ENCODE measurements at places on chromosomes 6 and 20.

GRCh38 chr20:20920433-20920832 lies 185.7 kb downstream of the LINC00237 start:
- DNase-seq, result no peak

DNA sequence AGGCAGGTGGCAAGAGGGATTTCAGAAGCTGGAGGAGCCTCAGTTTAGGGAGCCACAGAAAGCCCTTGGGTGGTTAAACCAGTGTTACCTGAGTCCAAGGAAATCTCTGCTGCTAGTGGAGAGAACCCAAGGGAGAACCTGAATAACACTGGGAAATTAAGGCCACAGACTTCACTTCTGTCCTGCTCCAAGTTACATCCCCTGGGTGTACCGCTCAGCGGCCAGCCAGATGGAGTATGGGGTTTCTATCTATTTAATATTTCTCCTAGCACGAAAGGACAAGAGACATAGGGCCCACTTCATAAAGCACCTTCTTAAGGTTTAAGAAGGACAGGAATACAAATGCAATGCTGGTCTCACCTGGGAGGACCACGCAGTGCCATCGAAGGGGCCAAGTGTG lies 5.8 kb upstream of the CNKSR3 start:
- DNase-seq, result no peak

DNA sequence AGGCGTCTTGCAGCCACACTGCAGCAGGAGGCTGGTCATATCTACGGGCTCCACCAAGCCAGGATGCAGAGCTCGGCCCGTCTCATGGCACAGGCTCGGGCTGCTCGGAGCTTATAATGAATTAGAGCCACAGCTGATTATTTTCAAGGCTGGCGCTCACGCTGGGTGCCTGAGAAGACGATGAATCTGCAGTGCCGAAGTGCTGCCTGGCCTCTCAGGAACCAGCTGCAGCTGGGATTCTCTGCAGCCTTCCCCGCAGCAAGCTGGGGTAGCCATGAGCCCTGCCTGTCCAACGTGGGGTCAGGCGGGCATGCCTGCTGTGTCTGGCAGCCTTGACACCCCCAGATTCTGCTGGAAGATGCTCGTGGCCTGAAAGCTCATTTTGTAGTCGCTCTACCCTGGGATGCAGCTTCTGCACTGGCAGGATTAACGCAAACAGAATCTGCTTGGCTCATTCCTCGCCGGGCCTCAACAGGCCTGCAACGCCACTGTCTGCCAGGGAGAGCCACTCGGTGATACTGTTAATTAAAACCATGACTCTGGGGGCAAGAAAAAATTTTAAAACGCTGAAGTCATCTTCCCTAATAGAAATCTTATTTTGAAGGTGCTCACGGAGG lies 104.3 kb downstream of the CDH26 start:
- DNase-seq, result no peak

DNA sequence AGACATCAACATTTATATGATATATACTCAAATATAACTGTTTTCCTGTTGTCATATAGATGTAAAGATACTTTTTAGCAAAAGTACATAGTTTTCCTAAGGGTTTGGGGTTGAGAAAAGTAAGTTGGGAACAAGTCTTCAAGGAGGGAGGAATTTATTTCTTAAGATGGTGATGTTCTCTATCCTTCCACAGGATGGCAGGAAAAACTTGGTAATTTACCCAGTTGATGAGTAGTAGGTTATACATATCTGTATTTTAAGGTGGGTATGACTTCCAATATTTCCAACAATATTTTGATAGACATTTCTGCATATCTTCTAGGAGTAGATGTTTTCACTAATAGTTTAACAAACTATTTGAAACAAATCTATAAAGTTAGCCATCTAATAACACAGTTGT lies 254.4 kb downstream of the RIMS1 start:
- no peak for DNase-seq

DNA sequence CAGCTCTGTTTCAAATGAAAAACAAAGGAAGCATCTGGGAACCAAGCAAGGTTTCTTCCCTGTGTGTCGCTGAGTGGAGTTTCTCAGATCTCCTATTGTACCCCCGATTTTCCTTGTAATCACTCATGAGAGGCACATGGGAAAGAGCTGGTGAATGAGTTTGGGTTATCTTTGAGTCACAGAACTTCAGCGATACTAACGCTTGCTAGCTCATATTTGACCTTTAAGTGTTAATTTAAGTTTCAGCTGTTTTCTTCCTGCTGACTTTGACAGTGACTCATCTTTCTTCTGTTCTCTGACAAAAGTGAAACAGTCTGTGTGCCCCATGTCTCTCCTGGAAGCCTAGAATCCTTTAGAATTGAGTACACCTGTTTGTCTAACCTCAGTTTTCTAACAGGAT lies 261.1 kb upstream of the RGS17 start:
- no peak for DNase-seq

GRCh38 chr6:14149053-14149738 lies 31.6 kb downstream of the CD83 start:
- DNase-seq, result peak; percentile 13

DNA sequence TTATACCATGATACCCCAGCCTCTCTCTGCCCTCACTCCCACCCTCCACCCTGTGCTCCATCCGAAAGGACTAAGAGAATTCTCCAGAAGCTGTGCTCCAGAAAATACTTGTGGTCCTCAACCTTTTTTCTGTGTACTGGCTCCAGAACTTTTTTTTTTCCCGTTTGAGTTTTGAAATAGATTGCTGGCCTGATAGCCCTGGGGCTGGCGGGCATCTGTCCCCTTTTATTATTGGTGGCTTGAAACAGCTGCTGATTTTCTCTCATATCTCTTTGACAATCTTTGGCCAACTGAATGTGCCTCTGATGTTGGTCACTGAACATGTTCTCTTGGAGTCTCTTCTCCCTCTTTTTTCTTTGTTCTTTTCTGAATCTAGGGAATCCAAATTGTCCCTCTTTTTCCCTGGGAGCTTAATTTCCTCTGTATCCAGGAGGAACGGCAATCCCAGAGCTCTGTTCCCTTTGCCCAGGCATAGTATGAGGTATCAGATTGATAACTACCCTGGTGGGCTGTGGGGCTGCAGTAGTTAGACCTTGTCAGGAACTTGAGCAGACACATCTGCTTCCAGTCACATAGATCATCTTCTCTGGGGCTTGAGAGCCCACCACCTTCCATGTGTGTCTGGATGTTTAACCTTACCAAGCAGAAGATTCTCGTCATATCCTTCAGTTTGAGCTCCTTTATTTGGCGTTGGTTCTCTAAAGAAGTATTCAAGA lies 1.6 kb downstream of the PPARD start:
- no peak for DNase-seq

- DNase-seq, result no peak
Observed at GRCh38 chr6:1641343-1641885, 31.7 kb downstream of the FOXC1 start.

GRCh38 chr20:32465092-32465900 lies 107.2 kb downstream of the ASXL1 start:
- DNase-seq, result no peak

DNA sequence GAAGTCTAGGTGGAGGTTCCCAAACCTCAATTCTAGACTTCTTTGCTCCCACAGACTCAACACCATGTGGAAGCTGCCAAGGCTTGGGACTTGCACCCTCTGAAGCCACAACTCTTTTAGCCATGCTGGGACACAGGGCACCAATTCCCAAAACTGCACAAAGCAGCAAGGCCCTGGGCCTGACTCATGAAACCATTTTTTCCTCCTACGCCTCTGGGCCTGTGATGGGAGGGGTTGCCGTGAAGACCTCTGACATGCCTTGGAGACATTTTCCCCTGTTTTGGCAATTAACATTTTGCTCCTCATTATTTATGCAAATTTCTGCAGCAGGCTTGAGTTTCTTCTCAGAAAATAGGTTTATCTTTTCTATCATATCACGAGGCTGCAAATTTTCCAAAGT lies 355.4 kb upstream of the RUNX2 start:
- no peak for DNase-seq

DNA sequence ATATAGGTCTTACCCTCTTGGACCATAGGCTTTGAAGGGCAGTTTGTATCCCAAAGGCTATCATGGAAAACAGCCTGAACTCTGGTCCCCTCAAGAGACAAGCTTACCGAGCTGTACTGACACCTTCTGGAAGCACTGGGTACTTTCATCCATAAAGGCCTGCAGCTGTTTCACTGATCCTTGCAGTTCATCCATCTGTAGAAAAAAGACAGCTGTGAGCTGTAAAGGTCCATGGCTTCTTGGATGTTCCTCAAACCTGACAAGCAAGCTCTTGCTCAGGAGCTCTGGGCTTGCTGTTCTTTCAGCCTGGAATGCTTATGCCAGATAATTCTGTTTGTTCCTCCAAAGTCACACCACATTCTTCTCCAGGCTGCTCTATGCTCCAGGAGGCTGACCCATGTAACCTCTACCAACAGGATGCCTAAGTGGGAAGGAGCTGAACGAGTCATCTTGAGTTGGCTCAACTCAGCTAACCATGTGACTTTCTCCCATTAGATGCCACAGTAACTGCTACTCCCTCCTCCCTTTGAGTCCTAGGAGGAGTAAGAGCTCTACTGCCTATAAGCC lies 8.8 kb upstream of the NDRG3 start:
- DNase-seq, result peak; percentile 24

DNA sequence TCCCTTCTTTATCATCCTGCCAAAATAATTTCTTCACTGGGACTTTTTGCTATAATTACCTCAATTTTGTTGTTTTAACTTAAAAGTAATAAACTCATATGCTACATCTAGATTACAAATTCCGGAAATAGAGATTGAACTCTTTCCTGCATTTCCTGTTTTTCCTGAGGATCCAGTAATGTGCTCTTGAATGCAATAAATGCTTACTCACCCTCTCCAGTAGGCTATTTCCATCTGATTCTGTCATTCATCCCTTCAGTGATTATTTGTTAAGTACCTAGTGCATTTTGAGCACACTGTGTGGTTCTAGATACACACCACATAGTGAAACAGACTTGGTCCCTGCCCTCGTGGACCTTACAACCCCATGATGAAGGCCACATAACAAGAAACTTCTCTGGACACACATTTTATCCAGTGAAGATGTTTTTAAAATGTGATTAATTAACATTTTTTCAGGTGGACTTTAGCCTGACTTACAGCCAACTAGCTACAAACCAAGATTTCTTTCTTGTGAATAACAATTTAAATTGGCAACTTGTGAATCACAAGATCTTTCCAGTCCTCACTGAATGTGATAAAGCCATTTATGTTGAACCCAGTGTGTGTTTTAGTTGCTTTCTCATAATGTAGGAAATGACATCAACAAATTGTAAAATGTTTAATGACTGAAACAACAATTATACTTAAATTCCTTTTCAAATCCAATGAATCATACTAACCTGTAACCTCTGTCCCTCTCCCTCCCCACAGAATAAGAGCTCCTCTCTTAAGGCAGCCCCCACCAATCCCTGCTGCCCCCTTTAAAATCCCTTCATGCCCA lies 272.3 kb downstream of the KHDC1L start:
- no peak for DNase-seq

- no peak for DNase-seq
Observed at GRCh38 chr6:108914235-108915022, 66.2 kb downstream of the ARMC2 start.

DNA sequence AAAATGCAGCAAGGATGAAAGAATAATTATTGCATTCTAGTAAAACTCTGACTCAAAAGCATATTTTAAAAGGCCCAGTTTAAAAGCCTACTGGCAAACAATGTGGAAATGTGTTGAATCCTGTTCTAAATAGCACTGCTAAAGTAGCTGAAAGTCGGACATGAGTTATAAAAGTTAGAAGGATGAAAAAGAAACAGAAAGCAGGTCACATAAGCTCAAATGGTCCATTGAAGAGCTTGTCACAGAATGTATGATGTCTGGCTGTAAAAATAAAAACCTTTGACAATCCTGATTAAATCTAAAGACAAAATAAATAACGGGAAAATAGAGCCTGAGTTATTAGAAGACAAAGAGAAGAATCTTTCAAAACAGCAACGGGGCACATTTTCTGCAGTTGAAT lies 218.6 kb upstream of the UFL1 start:
- no peak for DNase-seq

GRCh38 chr6:167898673-167899311 lies 72.1 kb downstream of the AFDN start:
- no peak for DNase-seq

- no peak for DNase-seq
Observed at GRCh38 chr6:156978948-156979347, 201.8 kb downstream of the ARID1B start.

DNA sequence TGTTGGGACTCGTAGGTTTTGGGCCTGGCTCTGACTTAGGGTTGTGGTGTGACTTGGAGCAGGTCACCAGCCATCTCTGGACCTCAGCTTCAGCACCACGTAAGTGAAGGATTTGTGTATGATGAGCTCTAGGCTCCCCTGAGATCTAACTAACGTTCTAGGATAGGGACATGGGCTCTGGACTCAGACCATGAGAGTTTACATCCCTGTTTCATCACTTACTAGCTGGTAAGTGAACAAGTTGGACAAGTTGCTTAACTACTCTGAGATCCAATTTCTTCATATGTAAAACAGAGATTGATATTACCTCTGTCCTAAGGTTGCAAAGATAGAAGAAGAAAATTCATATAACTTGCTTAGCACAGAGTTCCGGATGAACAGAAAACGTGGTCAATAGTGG lies 20.3 kb upstream of the PNPLA1 start:
- no peak for DNase-seq

GRCh38 chr6:89269981-89270380 lies 45.1 kb downstream of the GABRR2 start:
- no peak for DNase-seq

GRCh38 chr6:90079560-90080490 lies 185.6 kb downstream of the GJA10 start:
- no peak for DNase-seq

DNA sequence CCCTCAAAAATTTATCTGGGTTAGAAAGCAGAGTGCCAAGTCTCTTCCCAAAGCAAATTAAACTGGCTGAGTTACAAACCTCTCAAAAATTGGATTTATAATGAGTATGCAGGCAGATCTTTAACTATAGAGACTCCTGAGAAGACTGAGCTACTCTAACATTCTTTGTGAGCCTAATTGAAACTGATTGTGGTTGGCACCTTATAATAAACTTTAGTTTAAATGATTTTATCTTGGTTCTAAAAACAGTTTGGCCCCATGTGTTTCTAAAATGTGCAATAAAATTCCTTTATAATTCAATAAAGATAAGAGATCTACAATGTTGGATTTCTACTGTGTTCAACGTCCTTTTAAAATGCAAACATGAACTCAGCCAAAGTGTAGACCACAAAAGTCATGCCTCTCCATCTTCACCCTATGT lies 480.2 kb upstream of the RNF217 start:
- no peak for DNase-seq

DNA sequence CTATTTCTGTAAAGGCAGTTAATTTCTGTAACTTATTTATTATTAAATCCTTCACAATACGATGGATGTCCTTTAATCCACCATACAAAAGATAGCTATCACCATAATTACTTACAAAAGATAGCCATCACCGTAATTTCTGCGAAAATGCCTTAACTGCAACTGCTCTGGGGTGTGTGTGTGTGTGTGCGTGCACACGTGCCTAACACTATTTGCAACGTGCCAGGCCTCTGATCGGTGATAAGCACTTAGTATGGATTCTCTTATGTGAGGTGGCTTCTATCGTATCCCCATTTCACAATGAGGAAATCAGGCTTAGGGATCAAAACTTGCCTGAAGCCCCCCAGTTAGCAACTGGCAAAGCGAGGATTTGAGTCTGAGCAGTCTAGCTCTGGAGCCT lies 67.1 kb upstream of the RBM24 start:
- DNase-seq, result no peak

GRCh38 chr6:108942556-108943492 lies 94.6 kb downstream of the ARMC2 start:
- no peak for DNase-seq

GRCh38 chr6:155970876-155971708 lies 515.5 kb upstream of the NOX3 start:
- DNase-seq, result no peak

- DNase-seq, result no peak
Observed at GRCh38 chr6:48664826-48665225, 553.8 kb upstream of the PTCHD4 start.
